ENCODE measurements at places on chromosomes 7 and 10.

- DNase-seq = no peak
- no peaks in the 10 kb centered on the region for H3K27me3 ChIP-seq
- H3K27ac ChIP-seq = no peak overlapping the region
- no peak overlapping the region for H3K4me3 ChIP-seq
- H3K36me3 ChIP-seq = no peaks in the 10 kb centered on the region
- no peaks in the 10 kb centered on the region for H3K4me1 ChIP-seq
Observed at GRCh38 chr10:47076949-47077361, 165.7 kb downstream of the PTPN20 start.

DNA sequence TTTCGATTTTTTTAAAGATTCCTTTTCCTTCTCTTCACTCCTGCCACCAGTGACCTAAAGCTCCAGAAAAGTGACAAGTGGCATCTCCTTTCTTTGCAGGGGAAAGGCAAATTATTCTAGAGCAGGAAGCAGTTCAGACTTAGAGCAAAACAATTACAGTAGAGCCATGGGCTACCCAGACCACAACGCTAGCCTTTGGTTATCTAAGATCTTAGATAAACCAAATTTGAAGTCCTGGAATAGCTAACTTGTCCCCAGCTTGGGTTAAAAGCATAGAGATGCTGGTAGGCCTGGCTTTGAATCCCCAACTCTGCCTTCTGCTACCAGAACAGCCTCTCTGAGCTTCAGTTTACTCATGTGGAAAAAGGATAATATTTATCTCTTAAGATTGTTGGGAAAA, 38.4 kb downstream of the LGI1 start:
- H3K4me1 ChIP-seq = no peaks in the 10 kb centered on the region
- DNase-seq = no peak
- no peaks in the 10 kb centered on the region for H3K36me3 ChIP-seq
- H3K27ac ChIP-seq = no peak overlapping the region
- H3K4me3 ChIP-seq = no peak overlapping the region

- no peak overlapping the region for H3K27ac ChIP-seq
- no peaks in the 10 kb centered on the region for H3K27me3 ChIP-seq
- H3K4me3 ChIP-seq = no peak overlapping the region
- DNase-seq = no peak
- no peaks in the 10 kb centered on the region for H3K36me3 ChIP-seq
- H3K4me1 ChIP-seq = peaks cover 25% of the 10 kb centered on the region
Observed at GRCh38 chr7:47482013-47482875, 99.7 kb downstream of the TNS3 start.

DNA sequence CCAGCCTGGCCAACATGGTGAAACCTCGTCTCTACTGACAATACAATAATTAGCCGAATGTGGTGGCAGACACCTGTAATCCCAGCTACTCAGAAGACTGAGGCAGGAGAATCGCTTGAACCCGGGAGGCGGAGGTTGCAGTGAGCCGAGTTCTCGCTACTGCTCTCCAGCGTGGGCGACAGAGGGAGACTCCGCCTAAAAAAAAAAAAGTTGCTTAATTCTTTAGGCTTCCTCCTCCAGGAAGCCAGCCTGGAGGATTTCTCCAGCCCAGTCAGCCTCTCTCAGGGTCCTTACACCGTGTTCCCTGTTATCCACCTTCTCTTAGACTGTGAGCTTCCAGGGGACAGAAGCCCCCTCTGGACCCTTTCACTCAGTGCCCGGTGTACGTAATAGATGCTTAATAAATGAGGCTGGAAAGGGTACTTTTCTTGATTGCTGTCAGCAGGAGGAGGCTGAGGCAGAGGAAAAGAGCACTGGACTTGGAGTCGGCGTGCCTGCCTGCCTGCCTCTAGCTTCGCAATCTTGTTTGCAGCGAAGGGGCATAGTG, 16.4 kb upstream of the NODAL start:
- H3K4me1 ChIP-seq = peaks cover 7% of the 10 kb centered on the region
- no peaks in the 10 kb centered on the region for H3K27me3 ChIP-seq
- no peak overlapping the region for H3K27ac ChIP-seq
- no peak for DNase-seq
- H3K4me3 ChIP-seq = peak overlapping the region; percentile 33
- no peaks in the 10 kb centered on the region for H3K36me3 ChIP-seq

DNA sequence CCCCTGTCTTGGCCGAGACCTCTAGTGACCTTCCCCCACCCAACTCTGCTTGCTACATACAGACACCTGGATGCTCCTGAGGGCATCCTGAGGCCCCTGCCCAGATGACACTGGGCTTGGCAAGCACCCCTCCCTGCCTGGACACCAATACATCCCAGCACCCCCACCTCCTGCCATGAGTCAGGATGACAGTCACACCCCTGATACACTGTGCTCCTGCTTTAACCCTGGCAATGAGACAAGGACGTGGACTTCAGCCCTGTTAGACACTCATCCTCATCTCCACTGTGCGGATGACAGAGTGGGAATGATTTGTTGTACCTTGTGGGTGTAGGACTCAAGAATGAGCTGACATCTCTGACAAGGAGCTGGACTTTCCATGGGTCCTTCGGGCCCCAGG, 186.3 kb upstream of the ADCY1 start:
- no peaks in the 10 kb centered on the region for H3K27me3 ChIP-seq
- H3K36me3 ChIP-seq = no peaks in the 10 kb centered on the region

DNA sequence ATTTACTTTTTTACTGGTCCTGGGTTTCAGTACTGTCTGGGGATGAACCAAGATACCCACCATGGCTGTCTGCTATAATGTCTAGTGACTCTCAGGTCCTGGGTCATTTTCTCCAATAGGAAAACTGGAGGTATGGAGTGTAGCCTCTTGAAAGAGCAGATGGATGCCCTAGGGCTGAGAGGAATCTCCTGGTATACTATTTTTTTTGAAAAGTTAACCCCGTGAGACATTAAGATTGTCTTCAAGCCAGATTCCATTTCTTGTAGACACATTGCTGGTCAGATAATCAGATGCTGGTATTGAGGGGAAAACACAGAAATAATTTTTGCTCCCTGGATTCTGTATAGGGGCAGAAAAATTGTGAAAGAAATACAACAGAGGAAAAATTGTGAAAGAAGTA, 97.3 kb downstream of the ZNF680 start:
- no peak overlapping the region for H3K27ac ChIP-seq
- H3K4me3 ChIP-seq = no peak overlapping the region
- DNase-seq = no peak
- no peaks in the 10 kb centered on the region for H3K27me3 ChIP-seq
- no peaks in the 10 kb centered on the region for H3K4me1 ChIP-seq

DNA sequence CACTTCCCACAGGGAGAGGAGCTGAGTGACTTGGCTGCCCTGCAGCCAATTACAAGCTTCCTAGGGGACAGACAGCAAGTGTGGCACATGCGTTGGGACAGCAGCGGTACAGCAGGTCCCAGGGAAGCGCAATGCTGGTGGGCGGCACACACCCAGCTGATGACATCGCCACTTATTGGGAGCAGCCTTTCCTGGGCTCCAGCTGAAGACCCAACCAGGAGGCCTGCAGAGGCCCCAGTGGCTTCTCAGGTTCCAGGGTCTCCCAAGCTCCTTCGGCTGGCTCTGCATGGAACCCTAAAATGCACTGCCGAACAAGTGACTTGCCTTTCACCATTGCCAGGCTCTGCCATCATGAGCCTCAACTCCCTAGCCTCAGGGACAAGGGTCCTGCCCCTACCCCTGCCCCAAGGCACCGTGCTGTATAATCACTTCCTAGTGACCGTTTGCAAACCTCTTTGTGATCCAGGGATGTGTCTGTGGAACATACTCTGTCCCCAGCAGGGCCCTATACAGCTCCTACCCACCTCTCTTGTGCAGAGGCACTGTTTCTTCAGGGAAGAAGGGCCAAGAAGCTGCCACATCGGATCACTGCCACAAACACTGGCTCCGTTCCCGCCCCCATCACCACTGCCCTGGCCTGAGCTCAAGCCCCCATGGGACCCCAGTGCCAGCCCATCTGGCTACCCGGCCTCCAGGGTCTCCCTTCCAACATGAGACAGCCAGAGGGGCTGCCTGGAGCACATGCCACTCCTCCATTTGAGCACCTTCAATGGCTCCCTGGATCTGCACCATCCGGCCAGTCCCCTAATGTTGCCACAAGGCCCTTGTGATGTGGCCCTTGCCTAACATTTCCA, 19.3 kb upstream of the SLIT1 start:
- no peaks in the 10 kb centered on the region for H3K27me3 ChIP-seq
- no peak for DNase-seq
- no peaks in the 10 kb centered on the region for H3K4me1 ChIP-seq
- no peak overlapping the region for H3K27ac ChIP-seq

DNA sequence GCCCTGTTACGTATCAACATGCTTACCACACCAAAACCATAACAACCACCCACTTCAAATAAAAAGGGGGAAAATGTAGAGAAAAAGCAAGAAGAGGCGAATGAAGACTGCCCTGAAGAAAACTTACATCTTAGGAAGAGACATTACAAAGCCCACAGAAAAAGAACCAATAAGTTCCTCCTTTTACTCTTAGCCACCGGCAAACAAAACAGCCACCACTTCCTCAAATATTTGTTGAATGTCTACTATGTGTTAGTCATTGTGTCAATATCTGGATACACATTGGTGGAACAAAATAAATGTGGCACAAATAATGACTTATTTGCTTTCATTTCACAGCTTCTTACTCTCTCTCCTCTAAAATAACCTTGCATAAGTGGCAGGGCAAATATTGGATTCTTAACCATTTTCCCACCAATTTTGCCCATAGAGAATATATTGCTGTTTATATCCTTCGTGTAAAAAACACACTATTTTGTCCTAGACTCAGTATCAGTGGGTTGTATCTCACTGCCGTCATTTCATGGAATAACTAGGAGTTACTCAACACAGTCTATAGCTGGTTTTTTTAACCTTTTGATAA, 106.8 kb downstream of the ANK3 start:
- no peak overlapping the region for H3K27ac ChIP-seq
- DNase-seq = no peak
- H3K4me1 ChIP-seq = peaks cover 2% of the 10 kb centered on the region

- no peak overlapping the region for H3K4me3 ChIP-seq
- no peak for DNase-seq
- H3K27ac ChIP-seq = no peak overlapping the region
- no peaks in the 10 kb centered on the region for H3K27me3 ChIP-seq
Observed at GRCh38 chr10:105352827-105353226, 711.7 kb downstream of the SORCS3 start.

GRCh38 chr10:74586088-74586585, 240.3 kb upstream of the KAT6B start:
- no peak for DNase-seq
- H3K36me3 ChIP-seq = no peaks in the 10 kb centered on the region
- H3K27ac ChIP-seq = peak overlapping the region; percentile 51
- H3K4me3 ChIP-seq = no peak overlapping the region
- peaks cover 3% of the 10 kb centered on the region for H3K4me1 ChIP-seq

- no peak for DNase-seq
- H3K36me3 ChIP-seq = no peaks in the 10 kb centered on the region
- H3K27me3 ChIP-seq = no peaks in the 10 kb centered on the region
- H3K27ac ChIP-seq = no peak overlapping the region
- H3K4me1 ChIP-seq = no peaks in the 10 kb centered on the region
Observed at GRCh38 chr7:102103027-102103372, 183.7 kb upstream of the SH2B2 start.

- no peaks in the 10 kb centered on the region for H3K27me3 ChIP-seq
- no peak overlapping the region for H3K4me3 ChIP-seq
- H3K36me3 ChIP-seq = no peaks in the 10 kb centered on the region
Observed at GRCh38 chr7:117124591-117125220, 171.4 kb downstream of the ST7 start.

- H3K4me1 ChIP-seq = no peaks in the 10 kb centered on the region
- H3K27ac ChIP-seq = no peak overlapping the region
- H3K27me3 ChIP-seq = no peaks in the 10 kb centered on the region
- peak; percentile 12 for DNase-seq
- H3K36me3 ChIP-seq = no peaks in the 10 kb centered on the region
- H3K4me3 ChIP-seq = no peak overlapping the region
Observed at GRCh38 chr10:124319926-124320391, 98.8 kb downstream of the OAT start.

DNA sequence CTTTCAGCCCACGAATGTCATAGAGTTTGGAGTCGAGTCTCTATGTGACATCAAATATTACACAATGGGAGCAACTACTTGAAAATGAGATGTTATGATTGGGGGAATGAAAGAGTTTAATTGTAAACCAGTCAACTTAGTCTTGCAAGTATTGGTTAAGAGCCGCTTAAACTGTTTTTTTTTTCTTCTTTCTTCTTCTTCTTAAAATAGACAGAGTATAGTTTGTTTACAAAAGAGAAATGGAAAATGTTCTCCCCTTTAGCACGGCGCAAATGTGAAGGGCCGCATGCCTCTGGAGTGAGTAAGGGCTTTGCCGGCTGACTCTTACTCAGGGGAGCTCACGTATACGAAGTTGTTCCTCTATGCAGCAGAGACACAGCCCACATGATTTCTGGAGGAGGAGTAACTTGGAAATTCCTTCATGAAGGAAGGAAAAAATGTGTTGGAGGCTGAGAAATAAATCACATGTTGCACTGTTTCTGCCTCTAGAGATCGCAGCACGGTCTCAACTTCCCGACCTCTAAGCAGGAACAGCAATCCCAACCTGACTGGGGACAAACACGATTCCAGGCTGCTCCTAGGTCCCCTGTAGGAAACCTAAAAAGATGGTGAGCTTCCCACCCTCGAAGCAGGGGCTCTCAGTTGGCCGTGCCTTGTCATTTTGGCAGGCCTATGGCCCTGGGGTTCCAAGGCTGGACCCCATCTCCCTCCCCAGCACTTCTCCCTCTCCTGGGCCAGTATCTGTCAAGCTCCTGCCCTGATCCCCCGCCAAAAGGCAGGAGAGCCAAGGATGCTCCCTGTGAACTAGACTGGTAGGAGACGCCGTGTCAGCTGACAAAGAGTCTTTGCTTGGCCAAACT, 44.8 kb downstream of the MYOF start:
- peak; percentile 81 for DNase-seq
- peak overlapping the region; percentile 98 for H3K27ac ChIP-seq
- H3K27me3 ChIP-seq = no peaks in the 10 kb centered on the region
- no peaks in the 10 kb centered on the region for H3K36me3 ChIP-seq
- peak overlapping the region; percentile 17 for H3K4me3 ChIP-seq

DNA sequence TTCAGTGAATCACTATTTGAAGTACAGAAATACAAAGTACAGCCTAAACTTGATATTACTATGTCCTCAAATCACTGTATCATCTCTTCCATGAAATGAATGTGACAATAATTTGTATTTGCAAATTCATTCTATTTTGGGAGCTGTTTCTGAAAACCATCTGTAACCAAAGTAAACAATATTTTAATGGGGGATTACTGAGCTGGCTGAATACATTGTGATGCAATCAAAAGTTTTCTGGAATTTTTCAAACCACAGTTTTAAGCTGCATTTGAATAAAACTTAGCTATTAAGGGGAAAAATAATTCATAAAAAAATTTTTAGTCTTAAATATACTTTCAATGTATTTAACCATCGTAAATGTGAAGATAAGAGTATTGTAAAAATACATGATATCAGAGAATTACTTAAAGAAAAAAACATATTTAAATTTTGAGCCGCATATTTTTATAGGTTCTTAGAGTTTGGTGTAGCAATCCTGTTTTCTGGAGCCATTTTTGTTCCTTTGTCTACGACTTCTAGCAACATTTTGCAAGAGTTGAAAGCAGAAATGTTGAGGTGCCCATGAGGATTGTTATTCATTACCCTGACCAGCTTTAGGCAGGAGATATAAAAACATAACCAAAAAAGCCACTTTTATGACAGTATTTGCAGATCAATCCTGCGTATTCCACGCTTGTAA, 45.9 kb upstream of the AGMO start:
- no peak overlapping the region for H3K4me3 ChIP-seq
- no peaks in the 10 kb centered on the region for H3K27me3 ChIP-seq

Data from ovary (tissue), 10 donors.